EL (cell line): ENCODE measurements at places on chromosomes 16 and 17.
A peak's percentile ranks its signal among the peaks of the same experiment; 100 is the strongest.

DNA sequence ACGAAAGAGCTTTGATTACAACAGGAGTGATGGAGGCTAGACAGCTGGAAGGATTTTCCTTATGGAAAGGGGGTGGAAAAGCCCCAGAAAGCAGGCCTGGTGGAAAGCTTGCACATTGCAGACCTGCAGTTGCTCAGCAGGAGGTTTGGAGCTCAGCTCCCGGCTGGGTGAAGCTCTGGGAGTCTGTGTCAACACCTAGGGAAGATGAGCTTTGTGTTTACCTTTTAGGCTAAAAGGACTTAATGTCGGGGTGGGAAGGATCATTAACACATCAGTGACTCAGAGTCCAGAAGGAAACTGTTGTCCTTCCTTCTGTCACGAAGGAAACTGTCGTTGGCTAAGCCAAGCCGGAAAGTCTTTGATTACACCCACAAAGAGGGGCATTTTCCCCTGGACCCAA lies 48.2 kb downstream of the RAP1GAP2 start:
- no peak for DNase-seq

GRCh38 chr17:70024253-70024652 lies 50.8 kb upstream of the KCNJ16 start:
- no peak for DNase-seq

GRCh38 chr17:7544911-7545310 lies 3.9 kb upstream of the TNFSF12 start:
- DNase-seq = no peak

DNA sequence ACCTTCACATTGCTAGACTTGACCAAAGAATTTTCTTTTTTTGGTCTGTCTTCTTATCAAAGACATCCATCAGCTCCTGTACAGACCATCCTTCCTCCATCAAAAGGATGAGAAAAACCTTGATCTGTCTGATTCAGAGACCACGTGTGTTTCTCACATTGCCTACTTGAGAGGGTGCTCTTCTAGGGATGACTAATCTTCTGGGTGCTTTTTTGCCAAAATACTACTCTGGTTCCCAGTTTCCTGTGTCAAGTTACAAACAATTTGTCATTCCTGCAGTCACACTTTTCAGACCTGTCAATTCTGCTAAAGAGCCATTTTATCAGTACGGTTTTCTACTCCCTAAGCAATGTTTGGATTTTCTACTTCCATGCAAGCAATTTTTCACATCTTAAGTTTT lies 492.2 kb downstream of the CDH11 start:
- peak; percentile 45 for DNase-seq

GRCh38 chr16:50526796-50527195 lies 21.4 kb upstream of the NKD1 start:
- no peak for DNase-seq

GRCh38 chr16:85662482-85662812 lies 26.3 kb downstream of the GINS2 start:
- no peak for DNase-seq

- peak; percentile 36 for DNase-seq
Observed at GRCh38 chr16:9836118-9836736, 346.0 kb downstream of the GRIN2A start.
